ENCODE measurements at places on chromosomes 2 and 18.

DNA sequence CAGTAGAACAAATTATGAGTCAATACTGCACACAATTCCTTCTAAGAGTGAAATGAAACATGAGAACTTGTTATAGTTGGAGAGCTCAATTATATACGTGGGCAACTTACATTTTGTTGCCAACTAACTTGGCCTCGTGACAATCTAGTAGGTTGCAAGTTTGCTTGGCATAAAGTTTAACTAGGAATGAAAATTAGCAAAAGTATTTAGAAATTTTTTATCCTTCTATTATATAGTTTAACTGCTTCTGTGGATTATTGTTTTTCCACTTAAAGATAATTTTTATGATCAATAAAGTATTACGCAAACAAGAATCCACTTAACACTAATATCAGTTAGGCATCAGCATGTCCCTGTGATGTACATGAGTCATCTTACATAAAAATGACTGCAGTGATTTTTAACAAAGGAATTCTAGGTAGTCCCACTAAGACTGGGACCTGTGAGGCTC lies 41.1 kb downstream of the FAM124B start:
- DNase-seq = no peak

- no peak for DNase-seq
These were observed 287.3 kb upstream of the SETBP1 start for GRCh38 chr18:44393406-44393805.

DNA sequence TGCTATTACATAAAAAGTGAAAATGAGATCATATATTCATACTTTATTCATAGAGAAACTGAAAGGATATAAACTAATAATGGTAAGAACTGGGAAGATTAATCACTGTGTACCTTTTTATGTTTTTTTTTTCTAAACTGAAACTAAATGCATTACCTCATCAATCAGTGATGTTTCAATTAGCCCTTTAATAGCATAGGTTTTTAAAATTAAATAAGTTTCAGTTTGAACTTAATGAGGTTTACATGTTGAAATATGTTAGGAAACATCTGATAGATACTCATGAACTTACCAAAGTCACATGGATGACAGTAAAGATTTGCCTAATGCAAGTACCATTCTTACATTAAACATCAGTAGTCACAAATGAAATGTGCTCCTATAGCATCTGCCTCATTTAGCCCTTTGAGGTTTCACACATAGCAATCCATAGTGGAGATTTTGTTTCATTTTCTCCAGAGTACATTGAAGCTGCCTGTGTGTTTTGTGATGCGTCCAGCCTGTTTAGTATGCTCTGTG lies 8.9 kb downstream of the MAPRE2 start:
- no peak for DNase-seq

DNA sequence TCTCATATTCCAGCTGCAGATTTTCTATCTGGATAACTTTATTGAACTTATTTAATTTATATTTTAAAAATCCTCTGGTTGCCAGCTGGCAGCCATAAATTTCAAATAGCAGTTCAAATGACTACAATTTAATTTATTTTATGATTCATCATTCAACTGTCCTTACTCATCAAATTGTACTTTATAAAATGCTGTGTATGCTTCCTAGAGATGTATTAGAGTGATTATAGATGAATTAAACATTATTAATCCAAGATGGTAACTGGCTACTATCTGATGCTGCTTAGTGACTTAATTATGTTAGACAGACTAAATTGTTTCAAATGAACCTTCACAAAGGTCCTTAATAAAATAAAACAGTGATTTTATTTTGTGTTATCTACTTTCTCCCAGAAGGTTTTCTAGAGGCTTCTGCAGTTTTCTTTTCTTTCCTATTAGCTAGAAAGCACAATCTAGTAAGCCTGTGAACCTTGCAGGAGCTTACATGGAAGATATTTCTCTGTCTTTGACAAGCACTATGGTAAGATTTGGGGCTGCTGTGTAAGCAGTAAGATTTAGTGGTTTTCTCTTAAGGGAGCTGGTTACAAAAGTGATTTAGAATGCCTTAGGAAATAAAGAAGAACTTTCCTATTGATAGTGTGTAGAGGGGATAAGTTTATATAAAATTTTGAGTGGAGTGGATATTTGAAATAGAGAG lies 322.3 kb downstream of the FSIP2 start:
- DNase-seq = no peak

- DNase-seq = no peak
These were observed 3.6 kb downstream of the CRYGB start for GRCh38 chr2:208142240-208142924.

DNA sequence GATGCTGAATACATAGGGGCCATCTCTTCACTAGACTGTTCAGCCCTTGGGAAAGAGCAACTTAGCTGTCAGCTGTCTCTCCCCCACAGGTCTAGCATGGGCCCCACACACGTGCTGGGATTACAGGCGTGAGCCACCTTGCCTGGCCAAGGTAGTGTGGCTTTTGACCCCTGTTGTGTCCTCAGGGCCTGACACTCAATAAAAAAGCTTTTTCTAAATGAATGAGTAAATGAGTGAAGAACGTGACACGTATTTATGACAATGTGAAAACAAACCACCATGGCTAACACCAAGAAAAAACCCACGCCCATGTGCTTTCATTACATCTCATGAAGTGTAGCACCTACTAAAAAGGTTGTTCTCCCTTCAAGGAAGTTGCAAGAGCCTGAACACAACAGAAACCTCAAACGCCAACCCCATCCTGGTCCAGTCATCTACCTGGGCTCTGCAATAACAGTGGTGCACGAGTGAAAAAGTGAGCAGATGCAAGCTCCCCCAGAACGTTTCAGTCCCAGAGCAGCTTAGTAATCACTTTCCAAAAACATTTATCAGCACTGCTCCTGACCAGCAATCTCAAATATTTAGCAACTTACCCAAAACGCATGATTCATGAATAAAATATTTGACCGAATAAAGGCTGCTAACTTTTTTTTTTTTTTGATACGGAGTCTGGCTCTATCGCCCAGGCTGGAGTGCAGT lies 3.4 kb downstream of the WDFY1 start:
- DNase-seq = peak; percentile 23

- no peak for DNase-seq
These were observed 155.8 kb upstream of the ZEB2 start for GRCh38 chr2:144675731-144676130.

- no peak for DNase-seq
These were observed 188.5 kb downstream of the TPGS2 start for GRCh38 chr18:36640021-36640952.

DNA sequence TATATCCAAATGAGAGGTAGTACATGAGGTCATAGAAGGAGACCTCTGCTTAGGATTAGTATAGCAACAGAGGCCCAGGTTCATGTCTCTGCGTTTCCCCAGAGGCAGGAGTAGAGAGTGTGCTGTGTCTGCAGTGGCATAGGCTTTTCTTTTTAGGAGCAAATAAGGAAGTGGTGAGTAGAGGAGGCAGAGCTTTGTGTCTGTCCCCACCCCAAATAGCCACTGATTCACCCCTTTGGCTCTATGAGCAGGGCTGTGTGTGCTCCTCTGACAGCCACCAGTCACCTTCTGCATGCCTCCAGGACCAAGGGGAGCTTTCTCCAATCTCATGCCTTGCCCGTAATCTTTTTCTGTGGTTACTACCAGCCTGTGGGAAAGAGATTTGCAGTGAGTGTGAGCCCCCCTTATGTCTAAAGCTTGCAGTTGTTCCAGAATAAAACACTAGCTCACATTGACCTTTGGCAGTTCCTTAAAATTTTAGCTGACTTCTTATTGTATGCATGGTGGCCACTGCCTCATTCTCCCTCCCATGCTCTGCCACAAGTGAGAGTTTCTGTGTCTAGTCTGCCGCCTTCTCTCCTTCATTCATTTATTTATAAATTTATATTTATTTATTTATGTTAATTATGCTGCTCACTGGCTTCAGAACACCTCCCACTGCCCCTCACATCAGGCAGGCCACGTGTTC lies 23.5 kb upstream of the ELAC1 start:
- DNase-seq = no peak

GRCh38 chr2:135792401-135793150 lies 44.4 kb downstream of the LCT start:
- DNase-seq = no peak

Measured in stimulated activated CD8-positive, alpha-beta memory T cell treated with anti-CD3 and anti-CD28 coated beads, Interleukin-15, amount 100 ng/mL, for 24 hours (primary cell).